Fibroblast of skin of left quadriceps (primary cell): ENCODE measurements at places on chromosomes 1 and 21.

DNA sequence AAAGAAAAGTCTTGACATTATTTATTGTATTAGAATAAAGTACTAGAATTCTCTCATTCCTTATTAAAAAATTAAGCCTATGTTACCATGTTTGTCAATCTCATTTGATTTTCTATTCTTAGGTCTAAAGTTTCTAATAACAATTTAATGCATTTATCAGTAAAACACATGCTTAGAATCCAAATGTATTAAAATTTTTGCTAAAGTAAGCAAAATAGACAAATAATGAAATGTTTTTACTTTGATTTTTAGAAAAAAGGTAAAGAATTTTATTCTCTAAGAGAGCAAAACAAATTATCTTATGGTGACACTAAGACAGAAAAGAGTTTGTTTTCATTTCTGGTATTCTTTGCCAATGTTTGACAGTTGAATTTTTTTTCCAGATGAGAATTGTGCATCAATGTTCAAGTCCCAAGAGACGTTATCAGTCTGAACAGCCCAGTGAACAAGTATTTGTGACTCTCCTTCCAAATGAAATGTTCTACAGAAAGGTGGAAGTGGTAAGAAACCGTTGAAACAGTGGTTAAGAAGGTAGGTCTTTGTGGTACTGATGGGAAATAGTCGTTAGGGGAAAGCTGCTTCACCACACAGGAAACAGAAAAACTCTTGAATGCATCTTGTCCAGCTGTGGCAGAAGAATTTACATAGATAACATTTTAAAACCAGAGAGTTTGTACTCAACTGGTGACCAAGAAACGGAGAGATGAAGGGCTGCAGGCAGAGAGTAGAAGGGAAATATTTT, 402.5 kb downstream of the PTPRC start:
- DNase-seq: no peak

GRCh38 chr1:59779949-59780348, 34.8 kb upstream of the HOOK1 start:
- DNase-seq: no peak

DNA sequence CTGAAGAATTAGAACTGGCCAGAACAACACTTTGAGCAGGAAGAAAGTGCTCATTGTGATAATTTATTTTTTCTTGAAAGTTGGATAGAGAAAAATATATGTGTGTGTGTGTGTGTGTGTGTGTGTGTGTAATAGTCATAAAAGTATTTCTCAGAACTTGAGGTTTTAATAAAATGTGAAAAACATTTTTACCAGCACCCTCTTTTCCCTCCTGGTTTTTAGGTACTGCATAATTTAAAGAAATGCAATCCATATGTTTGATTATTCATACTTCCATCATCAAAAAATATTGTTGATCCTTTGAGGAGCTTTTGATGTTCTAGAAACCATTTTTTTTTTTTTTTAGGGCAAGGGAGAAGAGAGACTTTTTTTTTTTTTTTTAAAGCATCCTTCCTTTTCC, 66.8 kb upstream of the JUN start:
- peak; percentile 62 for DNase-seq

GRCh38 chr1:183583466-183583865, 6.8 kb downstream of the NCF2 start:
- DNase-seq: no peak

- DNase-seq: no peak
These were observed at the start of gene RAP1GAP for GRCh38 chr1:21669258-21670058. TSS of gene RAP1GAP (minus strand) at chr1:21669357. CDS start at chr1:21620032, 49,325 bp downstream.

GRCh38 chr1:200668514-200669313, 993 bp downstream of the DDX59 start:
- DNase-seq: no peak

GRCh38 chr1:193110246-193110645, 5.0 kb upstream of the GLRX2 start:
- no peak for DNase-seq

- no peak for DNase-seq
These were observed 164.4 kb downstream of the GIPC2 start for GRCh38 chr1:78210175-78210574.

DNA sequence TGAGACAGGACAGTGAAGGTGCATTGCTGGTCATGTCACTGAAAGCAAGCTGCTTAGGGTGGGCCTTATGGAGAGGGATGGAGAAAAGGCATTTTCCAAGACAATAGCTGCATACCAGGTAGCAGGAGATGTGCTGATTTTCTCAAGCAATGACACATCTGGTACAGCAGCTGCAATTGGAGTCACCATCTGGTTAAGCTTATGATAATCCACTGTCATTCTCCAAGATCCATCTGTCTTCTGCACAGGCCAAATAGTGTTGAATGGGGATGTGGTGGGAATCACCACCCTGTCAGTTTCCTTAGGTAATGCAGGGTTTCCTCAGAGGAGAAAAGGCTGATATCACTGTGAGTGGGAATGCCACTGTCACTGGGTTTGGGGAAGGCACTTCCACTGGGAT, 54.6 kb downstream of the ADSS2 start:
- DNase-seq: no peak

DNA sequence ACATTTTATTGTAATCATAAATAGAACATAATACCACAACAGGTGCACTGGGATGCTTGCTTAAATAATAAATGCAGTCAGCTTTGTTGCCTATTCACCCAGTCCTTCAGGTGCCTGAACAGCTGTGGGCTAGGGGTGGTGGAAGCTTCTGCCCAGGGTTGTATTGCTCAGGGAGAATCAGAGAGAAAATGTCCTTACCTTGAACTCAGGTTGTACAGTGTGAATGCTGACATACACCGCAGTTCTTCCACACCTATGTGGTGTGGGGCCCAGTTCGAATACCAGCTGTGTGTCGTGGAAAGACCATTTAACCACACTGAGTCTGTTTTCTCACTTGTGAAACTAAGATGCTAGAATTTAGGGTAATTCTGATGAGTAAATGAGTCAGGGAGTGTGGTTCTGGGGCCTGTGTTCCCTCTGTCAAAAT, 115.7 kb upstream of the ATP1A1 start:
- DNase-seq: no peak

- DNase-seq: no peak
These were observed 13.0 kb downstream of the IFI6 start for GRCh38 chr1:27658951-27659496.

GRCh38 chr1:178684542-178685000, 40.5 kb upstream of the RALGPS2 start:
- peak; percentile 88 for DNase-seq

- DNase-seq: no peak
These were observed 131.9 kb downstream of the BACH1 start for GRCh38 chr21:29430576-29430975.

- no peak for DNase-seq
These were observed 17.1 kb upstream of the KIF1B start for GRCh38 chr1:10193288-10193687.

DNA sequence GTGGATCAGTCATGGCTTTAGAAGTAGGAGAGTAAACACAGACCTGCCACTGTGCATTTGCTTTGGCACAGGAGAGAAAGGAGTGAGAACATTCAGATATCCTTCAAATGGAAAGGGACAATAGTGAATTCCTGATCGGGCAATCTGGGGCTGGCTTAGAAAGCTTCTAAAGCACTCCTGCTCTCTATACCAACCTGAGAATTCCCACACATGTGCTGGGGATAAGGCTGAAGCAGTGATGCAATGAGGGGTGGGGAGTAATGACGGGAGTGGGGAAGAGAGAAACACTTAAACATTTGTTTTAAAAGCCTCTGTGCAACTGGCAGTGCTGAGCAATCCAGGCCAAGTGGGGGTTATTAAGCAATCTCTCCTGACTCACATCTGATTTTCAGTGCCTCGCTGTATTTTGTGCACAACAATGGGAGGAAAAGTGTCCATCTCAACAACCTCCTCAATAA, 108.8 kb downstream of the KIAA0319L start:
- peak; percentile 88 for DNase-seq

- no peak for DNase-seq
These were observed 67.6 kb downstream of the POFUT2 start for GRCh38 chr21:45220071-45220481.

DNA sequence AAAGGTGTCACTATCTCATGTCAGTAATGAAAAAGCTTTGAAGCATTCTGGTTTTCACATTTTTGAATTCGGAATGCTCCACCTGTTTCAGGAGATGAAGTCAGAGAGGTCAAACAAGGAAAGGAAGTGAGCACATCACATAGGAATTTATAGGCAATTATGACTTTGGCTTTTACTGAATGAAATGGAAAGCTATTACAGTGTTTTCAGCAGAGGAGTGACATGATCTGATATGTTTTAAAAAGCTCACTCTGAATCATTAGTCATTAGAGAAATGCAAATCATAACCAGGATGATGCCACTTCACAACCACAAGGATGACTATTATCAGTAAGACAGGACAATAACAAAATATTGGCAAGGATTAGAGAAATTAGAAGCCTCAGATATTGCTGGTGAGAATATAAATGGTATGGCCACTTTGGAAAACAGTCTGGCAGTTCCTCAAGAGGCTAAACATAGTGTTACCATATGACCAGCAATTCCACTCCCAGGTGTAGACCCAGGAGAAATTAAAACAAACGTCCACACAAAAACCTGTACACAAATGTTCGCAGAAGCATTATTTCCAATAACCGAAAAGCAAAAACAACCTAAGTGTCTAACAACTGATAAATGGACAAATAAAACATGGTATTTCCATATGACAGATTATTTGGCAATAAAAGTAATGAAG, 7.5 kb downstream of the TAF1A start:
- no peak for DNase-seq

DNA sequence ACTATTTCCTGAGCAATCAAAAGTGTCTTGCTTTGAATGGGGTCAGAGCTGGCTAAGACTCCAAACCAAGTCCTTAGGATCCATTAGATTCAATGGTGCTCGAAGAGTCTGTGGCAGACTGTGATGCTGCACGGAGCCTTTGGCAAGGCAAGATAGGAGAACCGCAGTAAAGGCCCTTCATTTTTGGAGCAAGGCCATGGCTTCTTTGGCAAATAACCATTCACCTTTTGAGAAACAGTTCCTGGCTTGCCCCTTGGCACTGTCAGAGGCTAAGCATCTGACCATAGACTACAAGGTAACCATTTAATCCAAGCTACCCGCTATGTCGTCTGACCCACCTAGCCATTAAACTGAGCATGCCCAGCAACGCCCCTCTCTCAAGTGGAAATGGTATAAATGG, 45.2 kb downstream of the EDN2 start:
- no peak for DNase-seq

DNA sequence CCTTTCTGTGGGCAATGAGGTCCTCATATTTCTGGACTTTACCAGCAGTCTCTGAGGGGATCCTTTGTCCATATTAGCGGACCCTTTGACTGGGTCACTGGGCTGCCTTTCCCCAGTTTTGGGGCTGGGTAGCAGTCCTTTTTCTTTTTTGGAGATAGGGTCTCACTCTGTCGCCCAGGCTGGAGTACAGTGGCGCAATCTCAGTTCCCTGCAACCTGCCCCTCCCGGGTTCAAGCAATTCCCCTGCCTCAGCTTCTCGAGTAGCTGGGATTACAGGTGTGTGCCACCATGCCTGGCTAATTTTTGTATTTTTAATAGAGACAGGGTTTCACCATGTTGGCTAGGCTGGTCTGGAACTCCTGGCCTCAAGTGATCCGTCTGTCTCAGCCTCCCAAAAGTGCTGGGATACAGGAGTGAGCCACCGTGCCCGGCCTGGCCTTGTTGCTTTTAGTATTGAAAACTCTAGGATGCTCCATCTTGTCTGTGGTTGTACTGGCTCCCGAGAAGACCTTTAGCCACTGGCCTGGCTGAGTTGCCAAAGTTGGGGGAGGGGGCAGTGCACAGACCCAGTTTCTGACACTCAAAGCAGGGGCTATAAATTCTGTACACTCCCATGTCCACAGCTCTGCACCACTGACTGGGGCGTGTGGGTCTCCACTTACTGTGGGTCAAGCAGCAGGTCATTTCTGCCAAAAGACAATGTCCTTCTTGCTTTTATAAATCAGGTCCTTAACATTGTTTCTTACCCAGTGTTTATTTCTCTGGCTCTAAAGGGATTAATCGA, 33.1 kb downstream of the MAN1C1 start:
- no peak for DNase-seq

DNA sequence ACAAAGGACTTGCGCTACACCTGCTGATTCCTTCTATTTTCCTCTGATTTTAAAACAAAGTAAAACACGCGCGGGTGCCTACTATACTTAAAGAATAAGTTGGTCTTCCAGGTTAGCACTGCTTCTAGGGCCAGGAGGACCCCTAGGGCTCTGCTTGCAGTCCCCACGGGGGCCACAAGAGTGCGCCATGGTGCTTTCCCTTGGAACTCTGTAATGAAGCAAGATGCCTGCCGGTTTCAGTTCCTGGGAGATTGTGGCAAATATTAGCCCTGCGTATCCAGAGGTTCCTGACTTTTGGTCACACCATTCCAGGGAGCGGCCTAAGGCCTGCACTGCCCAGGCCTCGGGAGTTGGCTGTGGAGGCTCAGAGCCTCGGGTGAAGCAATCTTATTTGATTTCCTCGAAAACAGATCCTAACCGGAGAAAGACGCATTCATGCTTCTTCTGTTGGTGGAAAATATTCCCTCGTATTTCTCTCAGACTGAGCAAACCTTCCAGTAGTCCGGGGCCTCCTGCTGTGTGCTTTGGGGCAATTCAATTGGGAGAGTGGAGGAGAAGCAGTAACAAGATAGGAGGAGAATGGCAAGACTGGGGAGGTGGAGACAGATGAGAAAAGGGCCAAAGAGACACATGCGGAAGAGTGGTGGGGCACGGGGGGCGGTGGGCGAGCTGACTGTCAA, 25.3 kb downstream of the ADAM30 start:
- peak; percentile 56 for DNase-seq

DNA sequence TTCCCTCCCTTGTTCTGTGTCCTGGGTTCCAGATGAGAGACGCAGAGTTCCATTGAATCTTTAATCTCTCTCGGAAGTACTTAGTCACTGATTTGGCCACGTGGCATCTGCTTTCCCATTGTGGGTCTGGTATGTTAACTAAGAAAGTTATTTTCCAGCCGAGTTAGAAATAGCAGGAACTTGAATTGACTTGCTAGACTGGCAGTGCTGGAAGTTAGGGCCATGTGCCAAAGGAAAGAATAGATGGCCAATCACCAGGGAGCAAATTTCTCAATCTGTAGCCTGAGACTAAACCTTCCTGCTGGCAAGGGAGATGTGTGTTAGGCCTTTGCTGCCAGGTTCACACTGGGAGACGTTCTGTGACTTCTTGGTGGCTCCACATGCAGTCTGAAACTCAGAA, 24.2 kb upstream of the SLFNL1 start:
- DNase-seq: no peak

DNA sequence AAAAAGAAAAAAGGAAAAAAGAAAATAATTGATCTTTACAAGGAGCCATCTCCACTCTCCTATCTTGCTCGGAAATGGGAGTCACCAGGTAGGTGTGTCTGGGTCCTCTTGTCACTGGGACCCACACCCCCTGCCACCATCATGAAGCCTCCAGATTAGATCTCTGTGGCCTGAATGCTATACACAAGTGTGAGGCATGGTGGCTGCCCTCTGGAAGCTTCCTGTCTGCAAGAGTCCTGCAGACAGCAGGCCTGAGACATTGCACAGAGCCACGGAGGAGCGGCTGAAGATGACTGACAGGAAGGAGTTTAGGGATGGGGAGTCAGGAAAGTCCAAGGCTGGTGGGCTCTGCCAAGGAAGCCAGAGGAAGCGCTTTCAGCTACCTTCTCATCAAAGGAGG, 16.2 kb downstream of the CDK18 start:
- DNase-seq: no peak

GRCh38 chr1:71667216-71667615, 586.4 kb upstream of the ZRANB2 start:
- no peak for DNase-seq

GRCh38 chr1:37474697-37475379, 458 bp downstream of the ZC3H12A start:
- DNase-seq: no peak

GRCh38 chr1:43991476-43992231, at the start of gene CCDC24:
TSS of gene CCDC24 (plus strand) at chr1:43991599. CDS start at chr1:43991879, 280 bp downstream.
- peak; percentile 44 for DNase-seq

GRCh38 chr1:152884966-152885624, 7.0 kb downstream of the SMCP start:
- DNase-seq: peak; percentile 21
